ENCODE measurements at places on chromosomes 3 and 15.
A peak's percentile ranks its signal among the peaks of the same experiment; 100 is the strongest.

- no peak for DNase-seq
Measured at GRCh38 chr3:193921465-193921864, 214.5 kb upstream of the HES1 start.

- DNase-seq, result no peak
Measured at GRCh38 chr3:46228260-46229242, 13.7 kb upstream of the CCR3 start.

- DNase-seq, result no peak
Measured at GRCh38 chr15:91936182-91936775, 82.8 kb downstream of the SLCO3A1 start.

DNA sequence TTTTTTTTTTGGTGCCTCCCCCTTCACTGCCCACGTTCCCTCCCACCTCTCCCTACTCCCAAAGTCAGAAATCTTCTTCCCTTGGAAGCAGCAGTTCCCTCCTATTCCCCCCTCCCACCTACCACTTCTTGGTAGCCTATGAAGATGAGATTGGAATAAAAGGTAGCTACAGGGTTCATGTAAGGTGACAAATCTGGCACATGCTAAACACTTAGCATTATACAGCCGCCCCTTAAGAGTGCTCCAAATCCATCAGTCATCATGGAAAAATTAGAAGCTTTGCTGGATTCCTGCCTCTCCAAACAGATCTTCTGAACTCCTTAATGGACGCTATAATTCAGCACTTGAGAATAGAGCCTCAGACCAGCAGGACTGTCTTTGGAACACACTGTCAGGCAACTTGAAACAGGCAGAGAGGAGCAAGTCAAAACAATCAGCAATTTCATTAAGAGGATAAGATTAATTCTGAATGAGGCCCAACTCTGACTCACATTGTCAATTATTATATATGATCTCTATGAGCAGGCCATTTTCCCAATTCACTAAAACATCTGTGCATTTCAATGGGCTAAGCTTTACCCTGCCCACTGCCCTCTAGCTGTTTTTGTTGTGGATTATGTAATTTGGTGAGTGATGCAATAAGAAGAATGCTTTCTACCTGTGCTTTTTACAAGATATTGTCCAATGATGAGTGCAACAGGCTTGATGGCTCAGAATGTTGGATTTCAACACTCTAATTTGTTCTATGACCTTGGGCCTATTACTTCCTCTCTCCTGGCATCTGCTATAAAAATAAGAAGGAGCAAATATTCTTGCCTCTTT, 34.6 kb upstream of the SPRED1 start:
- no peak for DNase-seq

DNA sequence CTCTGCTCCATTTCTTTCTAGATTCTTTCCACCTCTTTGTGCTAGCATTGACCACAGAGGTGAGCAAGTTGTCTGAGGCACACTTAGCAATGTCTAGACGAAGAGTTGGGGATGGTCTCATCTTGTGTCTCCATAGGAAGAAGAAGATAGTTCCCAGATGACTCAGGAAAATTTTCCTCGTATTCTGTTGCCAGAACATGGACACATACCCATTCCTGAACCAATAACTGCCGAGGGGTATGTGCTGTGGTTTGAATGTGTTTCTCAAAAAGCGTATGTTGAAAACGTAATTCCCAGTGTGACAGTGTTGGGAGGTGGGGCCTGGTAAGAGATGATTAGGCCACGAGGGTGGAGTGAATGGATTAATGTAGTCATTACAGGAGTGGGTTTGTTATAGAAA, 107.5 kb upstream of the GALNT15 start:
- DNase-seq, result no peak

DNA sequence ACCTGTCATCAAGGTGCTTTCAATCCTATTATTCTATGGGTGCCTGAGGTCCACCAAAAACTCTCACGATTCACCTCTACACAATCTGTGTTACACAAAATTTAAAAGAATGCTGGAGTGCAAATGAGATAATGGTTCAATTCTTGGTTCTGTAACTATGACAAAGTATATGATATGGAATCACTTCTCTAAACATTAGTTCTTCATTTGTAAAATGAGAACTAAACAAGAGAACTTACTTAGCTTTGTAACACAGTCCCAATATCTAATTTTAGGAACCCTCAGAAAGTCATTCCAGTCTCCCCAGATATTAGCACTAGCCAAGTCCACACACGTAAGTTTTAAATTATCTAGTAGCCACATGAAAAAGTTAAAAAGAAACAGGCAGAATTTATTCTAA, 111.5 kb downstream of the TBL1XR1 start:
- no peak for DNase-seq

- DNase-seq, result no peak
Measured at GRCh38 chr3:31544634-31545033, 11.9 kb downstream of the STT3B start.

DNA sequence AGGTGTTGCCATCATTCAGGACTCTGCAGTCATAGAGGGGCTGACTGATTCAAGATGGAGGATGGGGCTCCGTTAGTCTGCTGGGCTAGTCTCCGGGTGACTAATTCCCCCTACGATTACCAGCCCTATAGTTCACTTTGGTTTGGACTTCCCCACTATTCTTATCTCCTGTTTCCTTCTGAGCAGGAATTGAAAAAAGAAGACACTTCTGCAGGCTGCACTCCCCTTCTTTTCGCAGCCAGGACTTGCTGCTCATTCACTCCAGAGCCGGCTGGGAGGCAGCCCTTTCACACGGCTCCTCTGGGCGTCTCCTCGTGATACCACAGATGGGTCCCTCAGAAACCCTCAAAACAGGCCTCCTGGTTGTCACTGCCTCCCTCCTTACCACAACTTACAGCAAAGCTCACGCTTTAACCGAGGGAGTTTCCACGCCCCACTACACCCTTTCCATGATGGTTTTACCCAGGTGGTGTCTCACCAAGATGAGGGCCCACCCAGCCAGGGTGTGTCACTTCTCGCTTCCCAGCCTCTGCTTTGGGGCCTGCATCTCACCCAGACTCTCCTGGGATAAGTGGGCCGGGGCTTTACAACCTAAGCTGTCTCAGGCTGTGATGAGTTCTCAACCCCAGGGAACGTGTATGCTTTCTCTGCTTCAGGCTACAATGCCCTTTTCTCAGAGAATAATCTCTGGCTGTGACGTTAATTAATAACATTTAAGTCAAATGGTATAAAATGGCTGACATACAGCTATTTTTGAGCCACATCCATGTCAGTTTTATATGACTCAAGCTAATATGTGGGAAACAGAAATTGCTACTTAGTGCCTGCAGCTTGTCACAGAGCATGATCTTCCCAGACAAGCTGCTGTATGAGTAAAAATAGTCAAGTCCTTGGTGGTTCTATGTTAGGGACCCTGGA, 11.9 kb downstream of the CX3CR1 start:
- peak; percentile 79 for DNase-seq

DNA sequence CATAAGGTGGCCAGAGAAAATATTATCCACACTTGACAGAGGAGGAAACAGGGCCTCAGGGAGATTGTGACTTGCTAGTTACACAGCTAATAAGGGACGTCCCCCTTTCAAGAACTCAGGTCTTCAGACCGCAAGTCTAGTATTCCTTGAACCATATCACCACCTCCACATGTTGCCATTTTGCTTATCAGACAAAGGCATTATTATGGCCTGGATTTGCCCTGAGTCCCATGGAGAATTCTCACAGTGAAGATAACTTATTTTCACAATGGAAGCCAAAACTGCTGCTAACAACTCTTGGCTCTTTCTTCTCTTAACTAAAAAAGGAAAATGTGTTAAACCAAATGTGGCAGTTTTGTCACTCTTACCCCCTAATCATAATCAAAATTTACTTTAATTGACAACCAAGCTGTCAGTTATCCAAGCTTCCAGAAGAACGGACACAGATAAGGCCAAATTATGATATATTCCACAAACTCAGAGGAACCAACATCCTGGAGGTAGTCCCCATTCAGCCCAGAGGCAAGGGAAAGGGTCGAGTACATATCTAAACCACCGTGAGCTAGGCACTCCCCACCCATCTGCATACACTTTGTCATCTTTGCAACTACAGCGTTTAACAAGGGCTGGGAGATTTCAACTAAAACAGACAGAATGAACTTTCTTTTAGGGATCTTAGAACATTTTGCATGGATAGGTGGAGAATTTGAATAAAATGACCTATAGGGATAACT, 63.6 kb upstream of the THBS1 start:
- no peak for DNase-seq

DNA sequence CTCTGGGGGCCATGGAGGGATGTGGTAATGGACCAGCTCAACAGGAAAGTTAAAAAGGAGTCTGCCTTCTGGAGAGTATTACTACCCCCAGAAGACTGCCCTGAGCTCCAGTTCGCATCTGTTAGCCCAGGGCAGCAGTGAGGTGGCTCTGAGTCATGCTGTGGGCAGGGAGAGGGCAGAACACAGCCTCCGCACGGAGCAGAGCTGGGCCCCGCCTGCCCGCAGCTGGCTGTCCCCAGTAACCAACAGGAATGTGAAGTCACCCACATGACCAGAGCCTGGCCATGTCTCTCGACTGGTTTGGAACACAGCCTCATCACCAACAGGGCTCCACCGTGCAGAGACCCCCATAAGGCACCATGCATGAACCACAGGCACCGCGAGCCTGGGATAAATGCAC, 62.1 kb downstream of the CYFIP1 start:
- DNase-seq, result no peak

DNA sequence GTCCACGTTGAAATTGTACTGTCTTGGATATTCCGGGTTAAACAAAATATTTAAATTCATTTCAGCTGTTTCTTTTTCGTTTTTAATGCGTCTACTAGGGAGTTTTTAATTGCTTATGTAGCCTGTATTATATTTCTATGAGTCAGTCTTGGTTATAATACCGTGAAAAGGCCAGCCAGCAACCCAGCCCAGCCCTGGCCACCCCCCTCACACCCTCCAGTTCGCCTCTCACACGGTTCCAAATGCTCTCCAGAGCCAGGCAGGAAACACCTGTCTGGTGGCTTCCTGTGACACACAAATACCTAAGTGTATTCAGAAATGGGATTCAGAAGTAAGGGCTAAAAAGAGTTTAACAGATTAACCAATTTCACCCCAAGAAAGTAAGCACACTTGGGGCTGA, 4.4 kb downstream of the SH3BP5 start:
- peak; percentile 32 for DNase-seq

- DNase-seq, result no peak
Measured at GRCh38 chr3:155743606-155744005, 1.3 kb downstream of the PLCH1 start.

GRCh38 chr15:58125333-58125732, 12.8 kb upstream of the AQP9 start:
- no peak for DNase-seq

DNA sequence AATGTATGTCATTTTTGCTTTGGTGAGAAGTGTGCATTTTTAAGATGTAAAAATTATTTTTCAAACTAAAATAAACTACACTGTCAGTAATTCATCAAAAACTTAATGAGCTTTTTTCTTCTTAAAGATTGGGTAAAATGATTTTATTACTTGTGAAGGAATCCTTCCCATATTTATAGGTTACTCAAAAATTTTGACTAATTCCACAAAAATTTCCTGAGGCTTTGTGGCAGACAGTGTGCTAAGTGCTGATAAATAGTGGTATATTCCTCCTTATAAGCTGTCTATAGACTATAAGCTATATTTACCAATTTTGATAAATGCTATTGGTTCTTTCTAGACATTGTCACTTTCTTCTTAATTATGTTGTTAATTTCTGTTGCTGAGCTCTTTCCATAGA, 284.5 kb upstream of the SEMA6D start:
- no peak for DNase-seq

DNA sequence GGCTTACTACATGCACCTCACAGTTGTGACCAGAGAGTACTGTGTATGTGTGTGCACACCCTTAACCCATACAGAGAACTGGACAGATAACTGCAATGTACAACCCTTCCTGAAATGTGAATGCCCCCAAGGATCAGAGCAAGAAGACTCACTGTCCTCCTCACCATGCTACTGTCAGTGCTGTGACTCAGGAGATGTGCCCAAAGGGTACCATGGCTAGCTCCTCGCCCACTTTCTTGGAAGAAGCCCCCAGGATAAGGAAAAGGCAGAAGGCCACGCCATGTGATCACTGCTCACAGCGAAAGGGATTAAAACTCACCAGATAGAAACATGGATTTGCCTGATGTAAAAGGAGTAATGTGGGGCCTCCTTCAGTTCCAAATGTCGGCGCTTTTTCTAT, 41.8 kb downstream of the UBP1 start:
- no peak for DNase-seq

- DNase-seq, result no peak
Measured at GRCh38 chr15:31221936-31222515, 104.6 kb upstream of the KLF13 start.

DNA sequence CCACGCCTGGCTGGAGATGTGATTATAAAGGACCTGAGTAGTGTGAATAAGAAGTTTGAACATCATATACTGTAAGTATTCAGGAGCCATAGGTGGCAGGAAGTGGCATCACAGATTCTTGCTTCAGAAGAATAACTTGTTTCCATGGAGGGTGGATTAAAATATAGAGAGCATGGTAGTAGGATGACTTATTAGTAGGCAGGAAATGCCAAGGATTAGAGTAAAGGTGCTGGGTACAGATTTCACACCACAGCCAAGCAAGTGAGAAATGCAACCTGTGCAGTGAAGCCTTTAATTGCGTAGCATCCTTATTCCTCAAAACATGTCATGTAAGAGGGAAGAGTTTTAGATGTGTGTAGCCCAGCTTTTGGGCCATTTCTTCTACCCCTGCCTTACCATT, 30.8 kb downstream of the IFT122 start:
- no peak for DNase-seq

DNA sequence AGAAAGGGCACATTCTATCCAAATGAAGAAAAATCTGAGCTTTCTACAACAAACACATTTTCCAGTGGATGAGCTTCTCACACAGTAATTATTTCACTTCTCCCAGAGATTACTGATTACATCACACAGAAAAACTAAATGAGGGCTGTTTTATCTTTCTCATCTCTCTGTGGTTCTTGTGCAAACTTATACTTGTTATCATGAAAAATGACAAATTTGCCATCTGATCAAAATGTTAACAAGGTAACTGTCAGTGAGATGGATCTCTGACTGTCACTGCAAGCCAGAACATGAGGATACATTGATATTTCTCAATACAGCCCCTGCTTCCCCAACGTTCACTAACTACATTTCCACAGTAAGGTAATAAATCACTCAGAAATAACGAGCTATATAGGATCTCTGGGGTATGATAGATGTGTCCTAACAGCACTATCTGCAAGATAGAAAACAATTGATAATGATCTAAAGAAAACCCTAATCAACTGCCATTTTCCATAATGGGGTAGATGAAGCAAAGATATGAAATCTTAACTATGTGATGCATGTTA, 829.3 kb upstream of the CFAP20DC start:
- no peak for DNase-seq

DNA sequence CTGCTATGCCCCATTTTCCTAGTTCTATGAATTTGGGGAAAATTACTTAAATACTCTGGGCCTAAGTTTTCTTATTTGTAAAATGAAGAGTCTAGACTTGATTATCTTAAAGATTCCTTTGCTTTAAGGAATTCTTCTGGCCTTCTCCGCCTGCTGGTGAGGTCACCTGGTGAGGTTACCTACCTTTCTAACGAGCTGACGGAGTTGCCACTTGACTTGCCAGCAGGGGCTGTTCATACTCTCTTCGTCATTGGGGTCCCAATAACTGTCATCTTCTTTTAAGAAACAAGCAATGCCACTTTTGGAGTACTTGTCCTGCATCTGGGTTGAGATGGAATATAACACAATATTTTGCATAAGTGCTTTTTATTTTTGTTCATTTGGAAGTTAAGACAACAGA, 8.6 kb downstream of the TNFSF10 start:
- DNase-seq, result no peak

All from stimulated activated naive CD4-positive, alpha-beta T cell treated with Interleukin-2 at 50 U/mL for 16 hours (primary cell).